ENCODE measurements at places on chromosomes 1 and 21. TPM values are rescaled to one million over a fixed set of nuclear protein-coding genes. Genes with fewer than 3 reads are reported as not detected.
A peak's percentile ranks its signal among the peaks of the same experiment; 100 is the strongest.

- DNase-seq = no peak
These were observed 71.3 kb downstream of the CAPZB start for GRCh38 chr1:19413999-19414398.

Gene ASAP3
- 40.1 TPM for total RNA-seq

- no peak for DNase-seq
These were observed 104.7 kb downstream of the CASZ1 start for GRCh38 chr1:10691740-10692125.

DNA sequence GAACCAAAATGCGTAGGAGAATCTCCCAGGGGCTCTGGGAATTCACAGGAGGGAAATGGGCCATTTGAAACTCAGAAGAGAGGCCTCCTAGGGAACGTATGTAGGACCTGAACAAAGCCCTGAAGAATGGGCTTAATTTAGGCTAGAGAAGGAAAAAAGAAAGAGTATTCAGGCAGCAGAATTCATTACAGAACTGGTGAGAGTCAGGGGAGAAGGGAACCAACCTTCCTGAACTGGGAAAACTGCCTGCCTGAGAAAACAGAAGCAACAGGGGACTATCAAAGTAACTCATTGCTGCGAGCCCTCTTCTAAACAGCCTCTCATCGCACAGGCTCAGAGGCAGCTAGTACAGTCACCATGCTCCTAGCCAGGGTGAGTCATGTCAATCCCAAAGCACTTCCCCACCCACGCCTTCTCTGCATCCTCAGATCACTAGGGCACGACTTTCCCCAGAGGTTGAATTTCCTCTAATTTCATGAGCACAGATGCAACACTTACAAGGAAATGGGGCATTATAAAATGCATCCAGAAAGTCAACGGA lies 98.1 kb downstream of the ADSS2 start:
- peak; percentile 38 for DNase-seq

Gene CSDE1
- 523 TPM for total RNA-seq

- no peak for DNase-seq
These were observed 838.7 kb upstream of the PRMT6 start for GRCh38 chr1:106217765-106218164.

DNA sequence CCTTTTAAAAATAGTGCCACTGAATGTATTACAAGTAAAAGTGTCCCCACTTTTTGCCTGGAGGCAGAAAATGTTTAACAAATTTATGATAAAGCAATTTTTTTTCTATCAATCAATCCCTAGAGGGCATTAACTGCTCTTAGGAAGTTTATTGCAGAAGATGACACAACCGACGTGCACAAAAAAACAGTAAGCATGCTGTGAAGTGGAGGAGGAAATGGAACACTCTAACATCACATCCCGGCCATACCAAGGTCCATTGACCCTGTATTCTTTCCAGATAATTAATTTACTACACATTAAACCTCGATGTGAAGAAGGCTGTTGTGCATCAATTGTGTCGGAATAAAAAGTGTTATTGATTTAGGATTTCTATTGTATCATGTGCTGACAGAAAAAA lies 264.9 kb upstream of the NR5A2 start:
- DNase-seq = no peak

Gene SLC25A34
- 10.1 TPM for total RNA-seq

DNA sequence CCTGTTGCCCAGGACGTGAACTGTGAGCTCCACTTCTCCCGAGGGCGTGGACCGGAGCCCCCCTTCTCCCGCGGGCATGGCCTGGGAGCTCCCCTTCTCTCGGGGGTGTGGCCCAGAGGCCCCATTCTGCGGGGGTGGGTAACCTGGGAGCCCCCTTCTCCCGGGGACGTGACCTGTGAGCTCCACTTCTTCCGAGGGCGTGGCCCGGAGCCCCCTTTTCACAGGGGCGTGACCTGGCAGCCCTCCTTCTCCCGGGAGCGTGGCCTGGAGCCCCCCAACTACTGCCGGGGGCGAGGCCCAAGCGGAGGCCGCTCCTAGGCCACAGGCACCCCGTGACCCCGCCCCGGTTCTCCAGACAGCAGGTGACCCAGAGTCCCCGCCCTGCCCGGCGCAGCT lies 320 bp downstream of the C1orf174 start:
- DNase-seq = no peak

DNA sequence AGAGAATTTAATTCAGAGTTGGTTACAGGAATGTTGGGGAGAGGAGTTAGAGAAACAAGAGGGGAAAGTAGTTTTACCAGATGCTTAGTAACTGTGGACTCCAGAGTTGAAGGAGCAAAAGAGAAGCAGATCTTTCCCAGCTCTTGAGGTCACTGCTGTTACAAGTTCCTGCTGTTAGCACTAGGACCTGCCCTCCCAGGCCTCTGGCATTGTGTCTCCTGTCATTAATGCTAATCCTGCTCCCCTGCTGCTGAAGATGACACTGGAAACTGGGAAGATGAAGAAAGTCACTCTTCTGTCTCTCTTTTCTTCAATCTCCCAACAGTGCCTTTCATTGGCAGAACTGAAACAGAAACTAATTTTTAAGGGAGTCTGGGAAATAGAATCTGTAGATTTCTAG lies 845.6 kb downstream of the ADGRL2 start:
- DNase-seq = no peak

DNA sequence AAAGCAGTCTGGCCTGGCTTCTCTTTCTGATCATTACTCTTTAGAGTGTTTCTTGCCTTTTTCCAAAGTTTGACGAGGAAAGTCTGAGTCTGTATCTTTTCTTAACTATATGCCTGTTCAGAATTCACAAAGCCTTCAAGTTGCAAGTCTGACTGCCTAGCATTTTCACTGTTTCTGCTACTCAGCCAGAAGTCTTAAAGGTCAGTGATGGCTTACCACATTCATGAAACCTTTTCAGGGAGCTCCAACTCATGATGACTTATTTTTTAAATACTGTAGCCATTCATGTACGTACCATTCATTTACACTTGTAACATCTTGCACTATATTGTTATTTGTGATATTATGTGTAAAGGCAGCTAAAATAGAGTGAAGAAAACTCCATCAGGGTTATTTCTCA lies 58.2 kb downstream of the TNFSF4 start:
- DNase-seq = no peak

Gene SPOCD1
- 1.8 TPM for total RNA-seq

GRCh38 chr1:56033321-56034037 lies 545.9 kb downstream of the PLPP3 start:
- DNase-seq = no peak

GRCh38 chr1:10065344-10065685 lies 32.6 kb downstream of the UBE4B start:
- DNase-seq = no peak

DNA sequence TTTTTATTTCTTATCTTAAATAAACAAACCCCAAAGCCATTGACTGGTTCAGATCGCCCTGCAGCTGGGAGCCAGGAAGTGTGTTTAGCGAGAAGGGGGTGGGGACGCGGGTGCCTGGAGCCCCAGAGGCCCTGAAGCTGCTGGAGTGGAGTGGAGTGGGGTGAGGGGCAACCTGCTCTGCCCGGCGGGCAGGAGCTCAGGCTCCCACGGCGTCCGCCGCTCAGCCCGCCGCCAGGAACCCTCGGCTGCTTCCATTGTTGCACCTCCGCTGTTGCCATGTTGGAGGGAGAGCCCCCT lies 673 bp downstream of the PIK3C2B start:
- peak; percentile 85 for DNase-seq

GRCh38 chr1:1332774-1333480 lies 1.8 kb downstream of the TAS1R3 start:
- DNase-seq = no peak

DNA sequence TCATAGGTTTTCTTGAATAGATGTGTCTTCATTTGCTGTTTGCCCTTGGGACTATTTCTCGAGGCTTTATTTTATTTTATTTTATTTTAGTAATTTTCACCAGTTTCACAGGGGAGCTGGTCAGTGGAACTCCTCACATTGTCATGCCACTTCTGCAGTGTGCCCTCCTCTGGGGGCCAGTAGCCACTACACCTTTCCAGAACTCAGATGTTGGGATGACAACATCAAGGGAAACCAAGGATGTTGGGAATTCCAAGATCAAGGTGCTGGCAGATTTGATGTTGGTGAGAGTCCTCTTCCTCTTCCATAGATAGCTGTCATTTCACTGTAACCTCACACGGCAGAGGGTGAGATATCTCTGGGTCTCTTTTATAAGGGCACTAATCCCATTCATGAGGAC lies 35.5 kb downstream of the SLC26A9 start:
- DNase-seq = no peak

- no peak for DNase-seq
These were observed 8.6 kb downstream of the SLC2A1 start for GRCh38 chr1:42950116-42950481.

GRCh38 chr21:15444118-15444960 lies 285.4 kb upstream of the USP25 start:
- no peak for DNase-seq

- DNase-seq = no peak
These were observed 139.7 kb upstream of the C1orf87 start for GRCh38 chr1:60213253-60213652.

DNA sequence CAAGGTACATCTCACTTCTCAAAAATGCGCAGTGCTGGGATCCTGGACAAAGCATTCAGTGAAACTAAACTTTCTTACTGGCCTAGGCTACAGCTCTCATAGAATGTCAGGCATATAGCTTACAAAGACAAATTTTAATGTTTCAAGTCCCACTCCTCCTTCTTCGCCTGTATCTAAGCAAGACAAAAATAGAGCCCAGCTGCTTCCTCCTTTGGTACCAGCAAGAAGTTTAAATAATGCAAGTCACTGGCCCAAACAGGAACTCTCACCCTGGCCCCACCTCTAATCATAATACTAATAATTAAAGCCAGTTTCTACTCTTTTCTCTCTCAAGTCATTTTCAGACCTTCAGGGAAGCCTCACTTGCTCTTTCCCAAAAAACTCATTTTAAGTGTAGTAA lies 1267.9 kb downstream of the MRPL39 start:
- no peak for DNase-seq

Gene SLAMF7
- total RNA-seq = 2.7 TPM

DNA sequence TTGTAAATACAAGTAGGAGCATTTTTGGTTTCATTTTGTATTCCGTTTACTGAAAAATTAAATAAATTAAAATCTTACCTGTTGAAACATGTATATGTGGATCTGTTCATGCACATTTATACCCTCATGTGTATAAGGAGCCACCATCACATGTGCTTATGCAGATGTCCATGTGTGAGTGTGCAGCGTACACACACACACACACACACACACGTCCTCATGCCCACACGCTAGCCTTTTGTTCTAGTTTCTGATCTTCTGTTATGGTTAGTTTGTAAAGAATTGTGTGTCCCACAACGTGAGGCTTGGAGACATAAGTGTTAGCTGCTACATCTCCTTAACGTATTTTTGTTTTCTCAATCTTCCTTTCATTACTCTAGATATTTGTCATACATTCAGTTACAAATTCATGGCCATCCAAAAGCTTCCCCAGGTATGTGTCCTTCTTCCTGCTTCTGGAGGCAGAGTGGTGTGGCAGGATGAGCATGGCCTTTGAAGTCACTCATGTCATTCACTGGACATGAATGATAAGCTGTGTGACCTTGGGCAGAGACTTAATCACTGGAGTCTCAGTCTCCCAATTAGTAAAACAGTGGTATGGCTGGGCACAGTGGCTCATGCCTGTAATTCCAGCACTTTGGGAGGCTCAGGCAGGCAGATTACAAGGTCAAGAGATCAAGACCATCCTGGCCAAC lies 54.6 kb downstream of the TENT5C start:
- DNase-seq = no peak

Gene RPTN
- not detected for total RNA-seq

GRCh38 chr1:188665477-188665876 lies 1812.2 kb downstream of the BRINP3 start:
- DNase-seq = no peak

GRCh38 chr1:8302081-8302956 lies 15.6 kb upstream of the SLC45A1 start:
- DNase-seq = no peak

- DNase-seq = no peak
These were observed 54.7 kb downstream of the NEGR1 start for GRCh38 chr1:72227667-72228066.

Gene HLX
- total RNA-seq = 9.8 TPM

DNA sequence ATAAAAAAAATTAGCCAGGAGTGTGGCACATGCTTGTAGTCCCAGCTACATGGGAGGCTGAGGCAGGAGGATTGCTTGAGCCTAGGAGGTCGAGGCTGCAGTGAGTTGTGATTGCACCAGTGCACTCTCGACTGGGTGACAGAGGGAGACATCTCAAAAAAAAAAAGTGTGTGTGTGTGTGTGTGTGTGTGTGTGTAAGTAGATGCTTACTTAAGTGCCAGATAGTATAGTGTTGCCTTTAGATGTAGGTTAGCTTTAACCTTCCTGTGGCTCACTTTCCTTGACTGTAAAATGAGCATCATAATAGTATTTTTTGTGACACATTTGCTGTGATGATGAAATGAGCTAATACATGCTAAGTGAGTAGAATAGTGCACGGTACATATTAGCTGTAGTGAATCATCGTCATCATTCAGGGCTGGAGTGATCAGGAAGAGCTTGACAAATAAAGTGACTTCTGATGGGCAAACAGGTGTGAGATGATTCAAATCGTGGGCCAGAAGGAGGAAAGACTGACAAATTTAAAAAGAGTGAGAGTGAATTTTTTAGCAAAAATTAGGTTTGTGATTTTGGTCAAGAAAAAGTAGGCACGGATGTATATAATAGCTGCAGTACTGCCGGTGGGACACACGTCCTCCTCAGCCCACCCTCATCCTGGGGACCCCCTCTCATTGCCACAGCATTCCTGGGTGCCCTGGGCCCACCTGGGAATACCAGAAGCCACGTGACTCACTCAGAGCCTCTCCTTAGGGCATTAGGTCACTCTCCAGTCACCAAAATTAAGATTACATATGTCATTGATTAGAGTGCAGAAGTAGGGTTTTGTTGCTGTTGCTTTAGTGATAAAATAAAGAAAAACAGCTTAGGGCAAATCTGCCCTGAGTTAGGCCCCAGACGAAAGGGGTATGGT lies 33.9 kb downstream of the EIF2D start:
- DNase-seq = no peak

Gene FAM163A
- total RNA-seq = 5.1 TPM

DNA sequence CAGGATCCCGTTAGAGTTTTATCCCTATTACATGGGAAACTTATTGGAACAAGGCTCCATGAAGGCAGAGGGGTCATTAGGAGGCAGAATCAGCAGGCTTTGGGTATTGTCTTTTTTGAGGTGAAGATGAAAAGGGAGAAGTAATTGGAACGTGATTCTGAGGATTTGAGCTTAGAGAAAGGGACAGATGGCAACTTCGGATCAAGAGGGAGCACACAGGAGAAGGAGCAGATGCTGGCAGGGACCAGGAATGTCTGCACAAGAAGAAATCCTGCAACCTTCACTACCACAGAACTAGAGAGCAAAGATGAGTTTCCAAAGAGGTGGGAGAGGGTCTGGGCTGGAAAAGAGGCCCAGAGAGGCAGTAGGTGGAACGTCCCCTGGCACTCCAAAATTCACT lies 202.8 kb downstream of the RRAGC start:
- no peak for DNase-seq

Gene ABL2
- 13.0 TPM for total RNA-seq

- no peak for DNase-seq
These were observed 1.8 kb downstream of the LAMB3 start for GRCh38 chr1:209650454-209650853.

- no peak for DNase-seq
These were observed 30.0 kb downstream of the FAM78B start for GRCh38 chr1:166136699-166137401.

- DNase-seq = no peak
These were observed 90.2 kb upstream of the RUNX3 start for GRCh38 chr1:25020173-25020845.

Gene ZNF683
- 2.9 TPM for total RNA-seq

Gene PADI3
- total RNA-seq = 0.72 TPM

Gene CASQ1
- total RNA-seq = 0.37 TPM
